ENCODE measurements at places on chromosomes 11 and 22.

GRCh38 chr22:46159777-46160176 is 9.5 kb downstream of the PPARA start:
- DNase-seq, result no peak

GRCh38 chr22:42964994-42965699 is 49.8 kb downstream of the PACSIN2 start:
- peak; percentile 21 for DNase-seq

DNA sequence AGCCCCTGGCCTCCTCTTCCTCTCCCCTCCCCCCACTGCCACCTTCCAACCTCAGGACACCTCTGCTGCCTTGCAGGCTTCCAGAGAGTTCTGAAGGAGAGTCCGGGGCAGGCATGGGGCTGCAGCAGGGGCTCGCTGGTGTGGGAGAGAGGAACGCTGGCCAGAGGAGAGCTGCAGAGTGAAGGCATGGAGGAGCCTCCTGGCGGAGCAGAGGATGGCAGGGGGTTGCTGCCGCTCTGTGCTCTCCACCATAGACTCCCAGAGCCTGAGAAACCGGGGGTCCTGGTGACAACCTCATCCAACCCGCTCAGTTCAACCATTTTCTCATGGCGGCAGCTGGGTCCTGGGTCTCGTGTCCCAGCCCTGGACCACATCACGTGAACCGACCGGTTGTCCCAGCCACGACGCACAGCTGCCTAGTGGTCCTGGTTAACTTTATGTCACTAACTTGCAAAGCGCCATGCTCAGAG is 17.5 kb downstream of the MRGPRG start:
- DNase-seq, result no peak

- no peak for DNase-seq
Observed at GRCh38 chr11:110373051-110373702, 56.6 kb upstream of the FDX1 start.

DNA sequence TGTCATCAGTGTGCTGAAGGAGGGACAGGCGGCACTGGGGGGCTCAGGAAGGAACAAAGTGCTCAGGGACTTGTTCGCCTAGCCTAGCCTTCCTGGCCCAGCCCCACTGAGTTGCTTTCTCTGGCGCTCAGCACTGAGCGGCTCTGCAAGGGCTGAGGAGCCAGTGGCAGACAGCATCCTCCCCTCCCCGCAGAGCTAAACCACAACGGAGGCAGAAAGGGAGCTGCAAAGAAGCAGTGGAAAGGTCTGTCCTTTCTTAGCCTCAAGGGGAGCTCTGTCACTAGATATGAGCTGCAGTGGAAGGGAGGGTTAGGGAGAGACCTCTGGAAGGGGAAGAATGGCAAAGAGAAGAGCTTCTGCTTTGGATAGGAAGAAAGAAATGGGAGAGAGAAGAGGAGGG is 89.7 kb upstream of the PHOX2A start:
- no peak for DNase-seq

GRCh38 chr22:48423481-48423911 is 1404.2 kb downstream of the BRD1 start:
- no peak for DNase-seq

DNA sequence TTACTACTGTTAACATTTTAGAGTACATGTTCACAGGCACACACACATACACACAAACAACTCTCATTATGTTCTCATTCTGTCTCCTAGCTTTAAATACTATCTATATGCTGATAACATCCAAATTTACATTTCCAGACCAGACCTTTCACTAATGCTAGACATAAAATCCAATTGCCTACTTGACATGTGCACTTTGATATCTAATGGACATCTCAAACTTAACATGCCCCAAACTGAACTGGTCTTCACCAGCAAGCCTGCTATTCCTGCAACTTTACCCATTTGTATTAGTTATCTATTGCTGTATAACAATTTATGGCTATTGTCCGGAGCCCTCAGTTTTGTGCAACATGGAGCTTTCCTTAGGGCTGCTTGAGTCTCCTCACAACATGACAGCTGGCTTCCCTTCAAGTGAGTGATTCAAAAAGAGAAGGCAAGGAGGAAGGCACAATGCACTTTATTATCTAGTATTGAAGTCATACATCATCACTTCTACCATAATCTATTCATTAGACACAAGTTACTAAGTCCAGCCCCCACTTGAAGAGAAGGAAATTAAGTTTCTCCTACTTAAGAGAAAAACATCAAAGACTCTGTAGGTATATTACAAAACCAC is 3.0 kb downstream of the SLC36A4 start:
- DNase-seq, result no peak

DNA sequence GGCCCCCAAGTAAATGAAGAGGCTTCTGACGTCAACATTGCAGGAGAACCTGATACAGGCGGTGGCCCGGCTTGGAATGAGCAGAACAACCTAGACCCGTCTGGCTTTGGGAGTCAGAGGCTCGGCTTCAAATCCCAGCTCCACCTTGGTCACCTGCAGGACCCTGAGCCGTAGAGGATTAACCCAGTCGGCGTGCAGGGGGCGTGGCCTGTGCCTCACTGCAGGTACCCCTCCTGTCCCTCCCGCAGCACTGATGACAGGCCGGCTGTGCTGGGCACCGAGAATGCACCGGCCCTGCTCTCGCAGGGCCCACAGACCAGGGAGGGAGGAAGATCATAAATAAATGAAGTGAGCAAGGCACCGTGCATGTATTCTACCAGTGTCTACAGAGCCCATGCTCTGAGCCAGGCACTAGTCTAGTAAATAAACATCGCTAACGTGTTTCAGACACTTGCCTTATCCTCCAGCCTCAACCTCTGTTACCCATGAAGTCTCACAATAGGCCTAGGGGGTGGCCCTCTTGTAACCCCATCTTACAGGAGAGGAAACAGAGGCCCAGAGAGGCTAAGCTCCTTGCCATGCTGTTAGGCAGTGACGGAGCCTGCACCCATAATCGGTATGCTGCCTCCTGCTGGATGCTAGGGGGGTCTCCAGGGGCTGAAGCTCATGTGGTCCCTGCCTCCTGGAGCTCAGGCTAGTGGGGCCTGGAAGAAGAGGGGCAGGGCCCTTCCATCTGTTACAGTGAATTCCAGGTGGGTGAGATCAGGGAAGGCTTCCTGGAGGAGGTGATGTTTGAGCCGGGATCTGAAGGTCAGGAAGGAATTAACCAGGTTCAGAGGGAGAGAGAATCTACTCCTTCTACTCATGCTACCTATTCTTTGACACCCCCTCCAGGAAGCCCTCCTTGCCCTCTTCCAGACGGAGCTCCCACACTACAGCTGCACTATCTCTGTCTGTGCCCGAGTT is 53.4 kb downstream of the RTL6 start:
- no peak for DNase-seq

DNA sequence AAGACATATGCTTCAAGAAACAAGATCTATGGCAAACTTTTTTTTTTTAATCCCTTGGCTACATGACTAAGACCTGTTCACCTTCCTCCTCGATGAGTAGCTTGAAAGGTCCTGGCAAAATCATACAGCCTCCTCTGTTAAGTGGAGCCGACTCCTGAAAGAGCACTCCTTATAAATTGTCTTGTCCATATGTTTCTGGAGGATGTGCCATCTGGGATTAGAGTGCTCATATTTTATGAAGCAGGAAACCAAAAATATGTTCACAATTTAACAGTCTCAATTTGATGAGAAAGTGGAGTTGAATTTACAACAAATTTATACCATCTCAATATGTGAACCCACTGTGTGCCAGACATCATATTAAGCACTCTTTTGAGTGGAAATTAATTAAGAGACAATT is 912.1 kb upstream of the FAT3 start:
- no peak for DNase-seq

DNA sequence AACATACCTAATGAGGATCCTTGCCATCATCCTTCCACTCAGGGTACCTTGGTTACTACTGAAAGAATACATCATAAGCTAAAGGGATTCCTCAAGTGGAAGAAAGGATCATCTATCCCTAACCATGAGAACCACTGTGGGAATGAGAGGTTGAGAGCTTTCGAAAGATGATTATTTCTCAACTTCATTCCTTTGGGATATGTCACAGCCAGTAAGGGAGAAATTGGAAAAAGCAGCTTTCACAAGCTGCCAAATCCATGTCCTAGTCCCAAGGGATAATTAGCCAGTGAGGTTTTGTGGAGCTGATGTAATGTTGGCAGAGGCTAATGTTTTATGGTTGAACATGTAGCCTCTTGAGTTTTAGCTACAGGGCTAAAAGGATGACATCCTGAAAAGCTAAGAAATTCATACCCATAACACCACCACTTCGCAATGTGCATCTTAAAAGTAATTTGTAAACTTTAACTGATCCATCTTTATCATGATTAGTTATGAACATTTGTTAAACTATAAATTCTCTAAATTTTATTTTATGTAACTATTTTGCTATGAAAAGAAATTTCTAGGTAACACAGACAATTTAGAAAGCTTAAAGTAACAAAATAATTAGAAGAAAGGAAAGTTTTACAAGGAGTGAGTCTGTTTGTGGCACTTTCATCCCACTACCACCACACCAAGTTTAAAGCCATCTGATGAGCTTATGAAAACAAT is 123.9 kb downstream of the MRTFA start:
- no peak for DNase-seq

- DNase-seq, result no peak
Observed at GRCh38 chr11:116348226-116348625, 424.6 kb downstream of the BUD13 start.

DNA sequence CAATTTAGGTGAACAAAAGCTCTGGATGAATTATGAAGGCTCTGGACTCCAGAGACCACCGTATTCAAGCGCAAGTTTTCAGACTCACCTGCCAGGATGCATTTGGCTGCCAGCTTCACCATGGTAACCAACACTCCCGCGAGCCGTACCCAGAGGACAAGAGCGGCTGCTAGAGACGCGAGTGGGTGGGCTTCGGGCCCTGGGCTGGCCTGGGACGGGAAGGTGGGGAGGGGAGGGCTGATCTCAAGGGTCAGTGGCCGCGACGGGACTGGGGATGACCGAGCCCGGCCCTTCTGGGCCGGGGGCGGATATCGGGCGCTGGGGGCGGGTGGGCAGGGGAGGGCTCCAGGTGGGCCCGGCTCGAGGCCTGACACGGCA is 344 bp downstream of the IFT27 start:
- DNase-seq, result no peak

- DNase-seq, result no peak
Observed at GRCh38 chr22:29386708-29387107, 1.7 kb downstream of the AP1B1 start.

- no peak for DNase-seq
Observed at GRCh38 chr11:72918851-72919250, 104.6 kb downstream of the ATG16L2 start.

- no peak for DNase-seq
Observed at GRCh38 chr11:11290354-11290753, 62.7 kb downstream of the CSNK2A3 start.

DNA sequence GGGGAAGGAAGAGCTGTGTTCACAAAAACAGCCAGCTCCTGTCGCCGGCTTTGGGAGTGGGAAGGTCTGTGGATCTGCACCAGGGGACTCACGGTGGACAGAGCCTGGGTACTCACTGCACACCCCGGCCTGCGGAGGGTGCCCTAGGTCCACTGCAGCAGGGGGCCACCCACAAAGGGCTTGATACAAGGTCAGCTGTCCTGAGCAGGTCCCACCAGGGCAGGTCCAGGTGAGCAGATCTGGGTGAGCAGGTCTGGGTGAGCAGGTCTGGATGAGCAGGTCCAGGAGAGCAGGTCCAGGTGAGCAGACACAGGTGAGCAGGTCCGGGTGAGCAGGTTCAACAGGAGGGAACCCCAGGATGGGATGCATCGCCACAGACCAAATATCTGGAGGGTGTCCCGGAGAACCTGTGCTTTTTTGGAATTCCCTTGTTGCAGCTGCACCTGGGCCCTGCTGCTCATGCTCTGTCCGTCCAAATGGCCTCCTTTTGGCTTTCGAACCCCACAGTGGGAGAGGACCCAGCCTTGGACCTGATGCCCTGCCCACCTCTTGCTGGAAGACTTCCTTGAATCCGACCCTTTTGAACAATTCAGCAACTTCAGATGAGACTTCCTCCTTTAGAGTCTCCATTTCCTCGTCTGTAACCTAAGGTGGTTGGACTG is 485.3 kb downstream of the TBC1D22A start:
- DNase-seq, result no peak

DNA sequence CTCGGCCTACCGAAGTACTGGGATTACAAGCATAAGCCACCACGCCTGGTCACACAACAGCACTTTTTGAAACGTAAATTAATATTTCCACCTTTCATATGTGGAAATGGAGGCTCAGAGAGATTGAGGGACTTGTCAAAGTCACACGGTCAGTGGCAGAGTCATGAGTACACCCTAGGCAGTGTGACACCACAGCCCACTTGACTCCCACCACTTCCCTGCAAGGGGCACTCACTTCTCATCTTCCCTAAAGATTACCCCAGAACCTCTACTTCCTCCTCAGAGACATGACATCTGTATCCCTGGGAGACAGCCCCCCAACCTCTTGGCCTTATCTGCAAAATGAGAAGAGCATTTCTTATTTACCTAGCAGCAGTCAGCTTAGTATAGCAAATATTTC is 16.5 kb upstream of the MYOD1 start:
- no peak for DNase-seq

GRCh38 chr11:104333977-104334376 is 170.0 kb upstream of the PDGFD start:
- DNase-seq, result no peak

GRCh38 chr11:116963813-116964212 is 126.4 kb upstream of the APOA1 start:
- DNase-seq, result no peak

- peak; percentile 57 for DNase-seq
Observed at GRCh38 chr11:62340269-62340901, 3.1 kb downstream of the ASRGL1 start.

GRCh38 chr11:47003180-47003877 is 66.8 kb downstream of the CSTPP1 start:
- DNase-seq, result no peak

DNA sequence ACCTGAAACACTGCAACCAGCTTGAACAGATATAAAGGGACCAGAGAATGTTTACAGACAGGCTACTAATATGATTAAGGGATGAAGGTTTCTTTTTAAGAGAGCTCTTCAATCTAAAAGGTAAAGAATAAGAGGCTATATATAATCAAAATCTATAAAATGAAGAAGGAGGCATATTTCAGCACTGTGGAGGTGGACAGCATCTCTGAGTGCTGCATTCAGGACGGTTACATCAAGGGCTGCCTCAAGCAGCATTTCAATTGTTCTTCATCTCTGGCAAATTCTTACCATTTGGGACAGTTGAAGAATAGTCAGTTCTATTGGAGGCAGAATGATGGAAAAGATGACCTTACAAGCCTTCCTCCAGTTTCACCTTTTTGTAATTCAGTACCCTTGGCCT is 139.6 kb upstream of the LMO1 start:
- no peak for DNase-seq

DNA sequence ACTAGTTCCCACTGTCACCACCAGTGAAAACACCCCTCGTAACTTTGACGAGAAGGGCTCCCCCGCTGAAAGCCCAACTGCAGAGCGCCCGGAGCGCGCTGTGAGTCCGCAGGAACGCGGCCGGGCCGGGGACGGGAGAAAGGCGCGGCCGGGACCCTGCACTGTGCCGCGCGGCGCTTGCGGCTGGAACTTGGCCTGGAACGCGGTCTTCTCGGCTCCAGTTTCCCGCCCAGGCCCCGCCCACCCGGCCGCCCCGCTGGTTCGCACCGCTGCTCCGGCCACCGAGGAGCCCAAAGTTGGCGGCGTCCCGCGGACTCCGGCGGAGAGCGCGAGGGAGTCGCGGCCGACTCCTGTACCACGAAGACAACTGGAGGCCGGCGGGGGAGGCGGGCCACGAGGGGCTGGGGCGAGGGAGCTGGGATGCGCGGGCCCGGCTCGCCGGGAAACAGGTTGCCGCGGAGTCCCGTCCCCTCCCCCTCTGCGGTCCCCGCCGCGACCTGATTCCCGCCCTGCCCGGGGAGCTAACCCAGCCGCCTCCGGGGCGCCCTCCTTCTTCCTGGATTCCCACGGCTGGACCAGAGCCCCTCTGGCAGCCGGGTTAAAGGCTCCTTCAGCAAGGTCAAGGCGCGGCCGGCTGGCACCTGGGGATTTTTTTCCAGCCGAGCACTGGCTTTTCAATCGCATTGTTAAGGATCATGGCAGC is 3.4 kb downstream of the TENM4 start:
- DNase-seq, result no peak

Measured in stimulated activated CD8-positive, alpha-beta memory T cell treated with anti-CD3 and anti-CD28 coated beads, Interleukin-7, amount 100 ng/mL, for 48 hours (primary cell).